ENCODE measurements at places on chromosomes 2 and 18.

- DNase-seq, result no peak
Observed at GRCh38 chr2:215621381-215621780, 185.5 kb upstream of the FN1 start.

GRCh38 chr2:218005028-218005427 is 2.2 kb upstream of the TNS1 start:
- no peak for DNase-seq

DNA sequence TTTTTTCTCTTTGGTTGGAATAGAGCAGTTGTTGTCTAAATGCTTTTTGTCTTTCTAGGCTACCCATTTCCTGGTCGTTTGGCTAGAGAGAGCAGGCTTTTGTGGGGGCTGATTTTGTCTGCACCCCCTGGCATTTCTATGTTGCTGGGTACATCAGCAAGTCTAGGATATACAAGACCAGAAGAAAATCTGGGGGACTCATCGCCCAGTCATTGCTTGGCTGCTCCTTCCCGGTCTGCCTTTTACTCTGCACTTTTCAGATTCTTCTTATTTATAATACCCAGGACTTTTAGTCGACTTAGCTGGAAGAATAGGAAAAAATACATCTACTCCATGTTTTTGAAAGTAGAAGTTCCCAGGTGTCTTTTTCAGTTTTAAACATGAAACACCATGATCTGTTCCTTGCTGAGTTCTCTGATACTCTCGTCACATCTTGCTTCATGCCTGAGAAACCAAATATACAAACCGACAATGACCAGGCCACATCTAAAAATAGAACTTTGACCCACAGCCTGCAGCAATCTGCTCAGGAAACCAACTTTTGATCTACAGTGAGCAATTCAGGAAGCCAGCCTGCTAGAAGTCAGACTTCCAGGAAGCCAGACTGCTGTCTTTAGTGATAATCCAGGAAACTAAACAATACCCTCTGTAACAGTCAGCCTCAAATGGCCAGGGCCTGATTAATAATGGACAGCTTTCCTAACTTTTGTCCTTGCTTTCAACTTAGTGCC is 163.8 kb upstream of the MEX3C start:
- DNase-seq, result no peak

DNA sequence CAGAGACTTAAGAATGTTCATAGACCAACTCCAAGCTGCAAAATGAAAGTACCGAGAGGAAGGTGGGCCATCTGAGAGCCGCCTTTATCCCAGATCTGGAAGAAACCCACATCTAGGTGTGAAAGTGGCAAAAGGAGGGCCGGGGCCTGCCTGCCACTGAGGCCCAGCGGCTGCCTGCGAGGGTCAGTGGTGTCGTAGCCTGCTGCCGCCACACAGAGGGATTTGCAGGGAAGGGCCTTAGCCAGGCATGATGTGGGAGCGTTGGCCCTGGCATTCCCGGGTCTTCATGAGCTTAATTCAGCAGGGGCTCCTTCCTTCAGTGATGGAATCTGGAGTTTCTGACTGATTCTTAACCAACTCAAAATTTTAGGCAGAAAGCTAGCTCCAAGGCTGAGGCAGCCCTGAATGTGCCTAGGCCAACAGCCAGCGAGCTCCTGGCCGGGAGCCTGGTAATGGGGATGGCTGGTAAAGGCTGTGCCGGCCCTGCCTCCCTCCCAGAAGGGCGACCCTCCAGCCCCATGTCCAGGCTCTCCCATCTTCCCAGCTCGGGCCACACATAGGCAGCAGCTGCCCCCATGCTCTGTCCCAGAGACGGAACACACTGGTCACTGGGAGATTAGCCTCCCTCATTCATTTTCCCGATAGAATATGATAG is 230.1 kb downstream of the AGAP1 start:
- no peak for DNase-seq

Data from iris pigment epithelial cell (primary cell).